ENCODE measurements at places on chromosomes 2 and 18. TPM values are rescaled to one million over a fixed set of nuclear protein-coding genes. Genes with fewer than 3 reads are reported as not detected.

The CD8B2 gene
- total RNA-seq: not detected

The TCF23 gene
- total RNA-seq: not detected

The IL1F10 gene
- not detected for total RNA-seq

The HOXD1 gene
- total RNA-seq: not detected

The NPHP1 gene
- total RNA-seq: 1.3 TPM

The FAM124B gene
- 0.45 TPM for total RNA-seq

The MLPH gene
- total RNA-seq: not detected

- no peak for DNase-seq
Observed at GRCh38 chr18:76756531-76757253, 65.7 kb upstream of the ZNF236 start.

DNA sequence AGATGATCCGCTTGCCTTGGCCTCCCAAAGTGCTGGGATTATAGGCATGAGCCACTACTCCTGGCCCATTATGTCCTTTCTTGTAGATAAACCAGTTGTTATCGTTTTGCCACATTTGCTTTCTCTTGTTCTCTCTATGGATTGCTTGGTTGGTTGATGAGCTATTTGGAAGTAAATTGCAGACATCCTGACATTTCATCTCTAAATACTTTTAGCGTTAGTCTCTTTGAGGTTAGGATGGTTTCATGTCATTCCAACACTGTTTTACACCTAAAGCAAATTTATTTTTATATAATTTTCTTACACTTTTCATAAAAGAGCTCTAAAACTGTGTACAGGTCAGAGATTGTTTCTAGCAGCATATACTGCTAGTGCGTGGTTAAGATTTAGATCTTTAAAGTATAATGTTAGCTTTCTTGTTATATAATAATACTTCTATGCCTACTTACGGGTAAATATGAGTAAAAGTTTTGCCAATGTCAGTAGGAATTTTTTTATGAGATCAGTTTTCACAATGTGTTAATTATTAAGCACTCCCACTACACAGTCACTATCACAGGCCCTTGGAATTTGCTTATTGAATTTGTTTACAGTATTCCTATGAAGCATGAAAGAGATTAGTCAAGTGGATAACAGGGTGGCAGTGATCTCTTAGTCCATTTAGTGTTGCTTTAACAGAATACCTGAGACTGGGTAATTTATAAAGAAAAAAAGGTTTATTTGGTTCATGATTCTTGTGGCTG, 10.3 kb downstream of the POLI start:
- no peak for DNase-seq

- no peak for DNase-seq
Observed at GRCh38 chr2:99836690-99837605, 305.4 kb downstream of the AFF3 start.

DNA sequence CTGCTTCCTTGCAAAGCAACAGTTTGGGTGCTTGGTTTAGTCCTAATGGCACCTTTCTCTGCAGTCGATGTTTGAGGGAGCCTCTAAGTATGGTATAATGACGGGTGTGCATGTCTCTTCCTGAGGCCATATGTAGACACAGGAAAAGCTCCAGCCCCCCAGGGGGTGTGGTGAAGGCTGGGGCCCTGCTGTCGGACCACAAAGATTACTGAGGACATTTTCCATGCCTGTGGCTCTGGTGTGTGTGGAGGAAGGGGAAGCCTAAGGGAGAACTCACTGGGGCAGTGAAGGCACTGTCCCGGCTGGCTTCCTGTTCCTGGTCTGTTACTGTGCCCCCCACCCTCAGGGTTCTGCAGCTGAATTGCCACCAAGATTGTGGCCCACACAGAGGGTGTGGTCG, 187.1 kb downstream of the FHOD3 start:
- no peak for DNase-seq

DNA sequence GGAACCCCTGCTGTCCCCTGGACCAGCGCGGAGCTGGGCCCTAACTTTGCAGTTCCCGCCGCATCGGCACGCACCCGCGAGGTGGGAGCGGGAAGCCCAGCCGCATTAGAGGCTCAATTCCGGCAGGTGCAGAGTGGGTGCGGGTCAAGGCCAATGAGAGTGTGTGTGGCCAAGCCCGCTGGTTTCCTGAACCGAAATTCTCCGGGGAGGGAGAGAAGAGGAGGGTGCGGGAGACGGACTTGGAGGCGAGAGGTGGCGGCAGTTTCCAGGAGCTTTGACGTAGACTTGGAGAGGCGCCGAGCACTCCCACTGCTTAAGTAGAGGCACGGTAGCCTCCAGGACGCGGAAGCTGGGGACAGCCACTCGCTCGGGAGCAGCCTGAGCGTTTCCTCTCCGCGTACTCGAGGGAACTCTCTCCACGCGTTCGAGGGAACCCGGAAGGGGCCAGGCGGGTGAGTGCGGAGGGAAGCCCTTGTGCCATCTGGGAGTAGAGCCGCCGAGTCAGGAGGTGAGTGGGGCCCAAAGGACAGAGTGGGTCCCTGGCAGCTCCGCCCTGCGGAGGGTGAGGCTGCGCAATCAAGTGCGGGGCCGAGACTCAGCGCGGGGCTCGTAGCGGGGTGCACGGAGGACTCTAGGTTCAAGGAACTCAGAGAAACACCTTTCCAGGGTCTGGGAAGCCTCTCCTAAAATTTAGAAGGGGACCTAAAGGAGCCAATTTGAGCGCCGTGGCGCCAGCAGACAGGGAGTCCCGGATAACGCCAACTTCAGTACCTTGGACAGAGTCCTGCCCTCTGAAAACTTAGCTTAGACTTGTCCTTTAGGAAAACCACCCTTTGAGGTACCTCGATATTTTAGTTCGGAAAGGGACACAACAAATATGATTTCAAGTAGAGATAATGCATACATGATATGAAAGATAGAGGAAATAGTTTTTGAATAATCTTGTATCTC, at the start of gene FAM237A:
Gene FAM237A (plus strand): TSS at position 413 of the 951 bp plus-strand sequence. CDS start 1,750 bp downstream, outside the sequence.
- no peak for DNase-seq

DNA sequence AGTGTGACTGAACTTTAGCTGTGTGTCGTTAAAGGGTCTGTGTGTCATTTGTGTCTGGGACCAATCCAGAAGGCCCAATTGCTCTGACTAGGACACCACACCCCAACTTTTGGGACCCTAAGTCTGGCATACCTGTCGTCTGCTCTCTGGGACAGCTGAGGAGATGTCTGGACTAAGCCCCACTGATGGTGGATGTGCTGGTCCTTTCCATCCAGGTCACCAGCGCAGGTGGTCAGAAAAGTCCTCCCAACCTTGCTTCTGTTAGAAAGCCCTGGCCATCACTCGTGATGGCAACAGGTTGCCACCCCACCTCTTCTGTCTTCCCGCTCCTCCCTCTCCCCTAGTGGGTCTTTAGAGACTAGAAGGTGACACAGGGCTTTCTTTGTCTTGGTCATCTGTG, 37.6 kb upstream of the TWIST2 start:
- no peak for DNase-seq

DNA sequence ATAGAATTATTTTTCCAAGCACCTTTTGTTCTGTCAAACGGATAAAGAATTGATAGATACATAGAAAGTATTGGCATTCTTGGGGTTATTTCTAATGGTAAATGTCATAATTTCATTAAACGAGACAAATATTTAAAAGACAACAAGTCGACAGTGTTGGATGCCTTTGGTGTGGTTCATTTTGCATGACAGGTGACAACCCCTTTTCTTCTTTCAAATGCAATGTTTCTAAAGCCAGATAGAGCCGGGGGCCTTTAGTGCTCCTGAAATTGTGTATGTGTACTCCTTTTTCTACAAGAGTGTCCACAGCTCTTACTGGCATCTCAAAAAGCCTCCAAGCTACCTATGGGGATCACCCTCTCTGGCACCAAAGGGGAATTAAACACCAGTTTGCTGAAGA, 350.8 kb upstream of the ID2 start:
- no peak for DNase-seq

DNA sequence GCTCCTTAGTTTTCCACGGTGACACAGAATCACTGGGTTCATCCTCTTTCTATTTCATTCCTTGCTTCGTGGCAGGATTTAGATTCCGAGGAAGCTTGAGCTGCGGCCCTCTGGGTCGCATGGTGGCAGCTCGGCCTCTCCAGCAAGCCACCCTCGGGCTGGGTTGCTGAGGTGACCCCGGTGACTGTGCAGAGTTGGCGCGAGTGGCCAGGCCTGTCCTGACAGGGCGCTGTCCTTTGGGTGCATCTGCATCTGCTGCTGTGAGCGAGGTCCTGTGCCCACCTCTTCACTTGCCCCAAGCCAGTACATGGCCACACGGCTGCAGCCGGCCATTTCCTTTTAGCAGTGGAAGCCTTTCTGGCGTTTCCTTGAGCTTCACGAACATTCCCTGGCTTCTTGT, 21.8 kb downstream of the PRELID3A start:
- DNase-seq: no peak
